ENCODE measurements at places on chromosomes 4 and X.

DNA sequence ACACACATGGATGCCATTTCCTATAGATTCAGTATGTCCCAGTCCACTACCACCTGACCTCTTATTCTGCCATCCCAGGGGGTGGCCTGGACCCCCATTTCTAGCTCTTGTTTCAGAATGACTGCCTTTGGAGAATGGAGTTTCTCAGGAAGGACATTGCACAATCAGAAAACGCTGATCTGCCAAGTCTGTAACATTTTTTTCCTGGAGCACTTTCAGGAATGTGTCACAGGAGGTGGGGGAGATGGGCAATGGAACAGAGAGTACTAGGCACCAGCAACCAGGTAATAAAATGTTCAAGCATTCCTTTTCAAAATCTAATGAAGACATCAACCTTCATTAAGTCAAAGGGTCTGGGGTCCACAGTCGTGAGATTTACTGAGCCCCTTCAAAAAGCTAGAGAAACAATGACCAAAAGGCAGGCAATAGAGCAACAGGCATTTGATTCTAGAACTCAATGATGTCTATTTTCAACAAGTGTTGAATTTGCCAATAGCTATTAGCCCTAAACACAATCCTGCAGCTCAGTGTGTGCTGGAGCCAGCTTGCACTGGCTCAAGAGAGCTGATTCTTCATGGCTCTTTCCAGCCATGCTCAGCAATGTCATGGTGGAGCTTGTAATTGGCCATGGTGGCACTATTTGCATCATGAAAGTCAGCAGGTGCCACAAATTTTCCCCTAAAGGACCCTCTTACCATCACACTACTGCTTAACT, 87.1 kb downstream of the KDR start:
- no peak for DNase-seq

DNA sequence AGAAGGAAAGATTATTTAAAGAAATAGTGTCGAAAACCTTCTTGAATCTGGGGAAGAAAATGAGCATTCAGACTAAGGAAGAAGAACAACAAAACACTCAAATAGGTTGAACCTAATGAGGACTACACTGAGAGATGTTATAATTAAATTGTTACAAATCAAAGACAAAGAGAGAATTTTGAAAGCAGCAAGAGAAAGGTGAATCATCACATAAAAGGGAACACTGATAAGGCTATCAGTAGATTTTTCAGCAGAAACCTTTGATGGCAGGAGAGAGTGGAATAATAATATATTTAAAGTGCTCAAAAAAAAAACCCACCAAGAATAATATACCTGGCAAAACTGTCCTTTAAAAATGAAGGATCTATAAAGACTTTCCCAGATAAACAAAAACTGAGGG, 114.9 kb downstream of the AREG start:
- no peak for DNase-seq

DNA sequence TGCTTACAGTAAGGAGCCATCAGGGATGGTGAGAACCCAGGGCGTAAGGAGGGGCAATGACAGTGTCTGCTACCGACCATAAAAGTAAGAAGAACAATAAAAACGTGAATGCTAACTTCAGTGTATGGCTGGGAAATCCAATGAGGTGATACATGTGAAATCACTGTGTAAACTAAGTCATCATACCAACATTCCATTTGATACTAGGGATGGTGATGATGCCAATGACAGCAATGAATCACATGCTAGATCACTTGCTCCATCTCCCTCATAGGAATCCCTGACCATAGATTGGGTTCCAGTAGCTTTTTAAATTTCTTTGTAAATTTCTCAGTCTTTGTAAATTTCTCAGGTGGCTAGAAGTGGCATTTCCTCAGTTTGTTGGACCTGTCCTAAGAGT, 146.3 kb downstream of the SMIM20 start:
- no peak for DNase-seq

GRCh38 chr4:186789651-186790050, 66.0 kb upstream of the FAT1 start:
- no peak for DNase-seq

- no peak for DNase-seq
Observed at GRCh38 chrX:151729056-151729725, 5.4 kb upstream of the CNGA2 start.
